NCI-H82 (cell line): ENCODE measurements at places on chromosomes 3 and 15.

DNA sequence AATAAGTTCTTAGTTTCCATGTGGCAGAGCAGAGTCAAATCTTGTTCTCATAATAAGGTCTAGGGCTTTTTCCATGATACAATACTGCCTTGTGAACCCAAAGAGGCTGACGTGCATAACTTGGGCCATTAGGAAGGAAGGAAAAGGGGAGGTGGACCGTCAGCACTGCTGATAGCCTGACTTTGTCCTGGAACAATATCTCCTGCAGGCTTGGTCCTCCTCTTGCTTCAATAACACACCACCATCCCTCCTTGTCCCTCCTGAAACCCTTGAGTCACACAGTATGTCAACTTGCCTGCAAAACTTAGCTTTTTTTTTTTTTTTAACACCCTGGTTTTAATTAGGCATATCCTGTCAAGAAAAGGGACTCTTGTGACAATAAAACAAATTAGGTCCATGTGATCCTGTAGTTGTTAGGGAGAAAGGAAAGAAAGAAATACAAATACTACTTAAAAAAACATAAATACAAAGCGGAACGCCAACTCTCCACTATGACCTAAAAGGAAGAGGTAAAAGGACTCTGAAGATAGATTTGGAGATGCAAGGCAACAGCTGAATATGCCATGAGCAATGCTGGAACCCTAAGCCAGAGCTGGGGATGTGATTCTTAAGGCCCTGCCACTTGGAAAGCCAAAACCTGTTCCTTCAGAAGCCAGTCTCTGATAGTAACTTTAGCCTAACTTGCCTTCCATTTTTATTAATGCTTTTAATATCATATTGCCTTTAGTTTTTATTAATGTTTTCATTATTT lies 67.0 kb downstream of the WWTR1 start:
- DNase-seq = no peak

DNA sequence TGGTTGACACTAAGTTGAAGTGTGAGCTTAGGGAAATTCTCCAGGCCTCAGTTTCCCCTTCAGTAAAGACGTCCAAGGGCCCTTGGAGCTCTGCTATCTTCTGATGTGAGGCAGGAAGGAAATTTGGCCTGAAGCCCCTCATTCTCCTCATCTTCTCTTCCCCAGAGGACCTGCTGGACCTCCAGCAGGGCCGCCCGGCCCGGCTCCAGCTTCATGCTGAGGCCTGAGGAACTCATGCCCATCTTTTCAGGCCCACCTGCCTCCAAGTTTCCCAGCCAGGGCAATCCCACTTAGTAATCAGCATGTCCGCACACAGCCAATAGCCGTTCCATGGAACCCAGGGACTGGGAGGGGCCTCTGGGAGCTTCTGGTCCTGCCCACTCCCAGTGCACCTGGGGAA lies 4.0 kb downstream of the LRRC15 start:
- DNase-seq = no peak

- DNase-seq = no peak
Observed at GRCh38 chr3:120604784-120605183, 8.6 kb downstream of the NDUFB4 start.

GRCh38 chr3:66581256-66581655 lies 80.4 kb upstream of the LRIG1 start:
- no peak for DNase-seq

- DNase-seq = peak; percentile 51
Observed at GRCh38 chr3:42846685-42847522, 28.8 kb downstream of the CYP8B1 start.

DNA sequence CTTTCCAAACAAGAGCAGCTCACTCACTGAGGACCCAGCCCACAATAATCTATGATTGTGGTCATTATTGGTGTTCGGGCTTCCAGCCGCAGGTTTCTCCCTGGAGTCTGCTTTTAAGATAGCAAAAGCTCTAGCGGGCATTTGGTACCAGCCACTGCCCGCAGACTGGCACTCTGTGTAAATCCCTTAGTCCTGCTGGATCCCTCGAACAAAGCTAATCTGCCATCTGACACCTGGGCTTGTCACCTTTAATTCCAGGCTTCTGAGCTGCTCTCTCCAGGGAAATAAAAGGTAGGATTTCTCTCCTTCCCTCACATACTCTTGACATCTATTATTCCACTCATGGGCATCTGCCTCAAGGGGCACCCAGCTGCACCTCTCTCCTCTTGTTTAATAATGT lies 158.7 kb downstream of the PDCD6IP start:
- DNase-seq = peak; percentile 59

GRCh38 chr15:69532066-69532465 lies 79.4 kb downstream of the RPLP1 start:
- peak; percentile 63 for DNase-seq
